ENCODE measurements at places on chromosomes 16 and 17. TPM values are rescaled to one million over a fixed set of nuclear protein-coding genes. Genes with fewer than 3 reads are reported as not detected.

KRT9 gene
- total RNA-seq: 0.44 TPM

ACAP1 gene
- 6.6 TPM for total RNA-seq

- H3K4me1 ChIP-seq: no peaks in the 10 kb centered on the region
- no peak overlapping the region for H3K27ac ChIP-seq
- H3K36me3 ChIP-seq: no peaks in the 10 kb centered on the region
- DNase-seq: no peak
- no peaks in the 10 kb centered on the region for H3K27me3 ChIP-seq
Observed at GRCh38 chr16:49620869-49621240, 235.1 kb downstream of the ZNF423 start.

- no peaks in the 10 kb centered on the region for H3K27me3 ChIP-seq
- H3K4me1 ChIP-seq: no peaks in the 10 kb centered on the region
- no peak overlapping the region for H3K27ac ChIP-seq
Observed at GRCh38 chr16:19518388-19518787, 3.5 kb downstream of the GDE1 start.

DNA sequence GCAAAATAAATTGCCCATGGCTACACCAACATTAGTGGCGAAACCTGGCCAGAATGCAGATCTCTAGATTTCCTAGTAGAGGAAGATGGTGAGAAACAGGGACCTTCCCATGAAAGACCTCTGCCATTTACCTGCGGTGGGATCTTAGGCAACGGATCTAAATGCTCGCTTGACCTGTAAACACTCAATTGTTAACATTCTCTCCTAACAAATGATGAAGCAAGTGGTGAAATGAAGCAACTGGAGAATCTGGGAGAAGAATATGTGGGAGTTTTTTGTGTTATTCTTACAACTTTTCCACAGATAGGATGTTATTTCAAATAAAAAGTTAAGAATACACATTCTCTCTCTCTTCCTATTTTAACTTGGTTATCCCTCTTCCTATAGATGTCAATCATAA is 56.6 kb downstream of the SMG6 start:
- H3K4me1 ChIP-seq: no peaks in the 10 kb centered on the region
- no peak for DNase-seq
- no peak overlapping the region for H3K4me3 ChIP-seq
- no peaks in the 10 kb centered on the region for H3K36me3 ChIP-seq
- H3K27ac ChIP-seq: no peak overlapping the region
- no peaks in the 10 kb centered on the region for H3K27me3 ChIP-seq

PRSS21 gene
- 4.9 TPM for total RNA-seq

GRCh38 chr17:10169290-10169689 is 29.1 kb downstream of the GAS7 start:
- DNase-seq: no peak
- H3K27ac ChIP-seq: no peak overlapping the region
- peaks cover 4% of the 10 kb centered on the region for H3K4me1 ChIP-seq
- no peaks in the 10 kb centered on the region for H3K36me3 ChIP-seq
- no peak overlapping the region for H3K4me3 ChIP-seq

GRCh38 chr16:81413245-81413990 is 31.2 kb upstream of the CMIP start:
- H3K4me3 ChIP-seq: no peak overlapping the region
- DNase-seq: no peak
- H3K27me3 ChIP-seq: no peaks in the 10 kb centered on the region
- H3K4me1 ChIP-seq: no peaks in the 10 kb centered on the region
- no peak overlapping the region for H3K27ac ChIP-seq

DNA sequence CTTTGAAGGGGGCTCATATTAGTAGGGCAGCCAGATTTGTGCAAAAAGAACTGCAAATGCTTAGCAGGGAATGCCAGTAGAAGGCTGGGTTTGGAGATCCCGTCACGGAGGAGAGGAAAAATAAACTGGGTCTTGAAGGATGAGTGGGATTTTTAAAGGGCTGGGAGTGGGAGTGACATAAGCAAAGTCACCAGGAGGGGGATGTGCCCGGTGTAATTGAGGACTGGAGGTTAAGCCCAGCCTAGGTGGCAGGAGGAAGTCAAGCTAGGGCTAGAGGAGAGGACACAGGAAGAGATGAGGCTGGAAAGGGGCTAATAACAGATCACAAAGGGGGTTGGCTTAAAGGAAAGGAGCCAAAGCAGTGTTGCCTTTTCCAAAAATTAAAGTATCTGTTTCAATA is 23.2 kb upstream of the LONP2 start:
- no peak for DNase-seq
- H3K27me3 ChIP-seq: no peaks in the 10 kb centered on the region

- H3K27ac ChIP-seq: no peak overlapping the region
- H3K4me3 ChIP-seq: no peak overlapping the region
- no peaks in the 10 kb centered on the region for H3K27me3 ChIP-seq
Observed at GRCh38 chr17:57502811-57503241, 242.3 kb downstream of the CCDC182 start.

DNA sequence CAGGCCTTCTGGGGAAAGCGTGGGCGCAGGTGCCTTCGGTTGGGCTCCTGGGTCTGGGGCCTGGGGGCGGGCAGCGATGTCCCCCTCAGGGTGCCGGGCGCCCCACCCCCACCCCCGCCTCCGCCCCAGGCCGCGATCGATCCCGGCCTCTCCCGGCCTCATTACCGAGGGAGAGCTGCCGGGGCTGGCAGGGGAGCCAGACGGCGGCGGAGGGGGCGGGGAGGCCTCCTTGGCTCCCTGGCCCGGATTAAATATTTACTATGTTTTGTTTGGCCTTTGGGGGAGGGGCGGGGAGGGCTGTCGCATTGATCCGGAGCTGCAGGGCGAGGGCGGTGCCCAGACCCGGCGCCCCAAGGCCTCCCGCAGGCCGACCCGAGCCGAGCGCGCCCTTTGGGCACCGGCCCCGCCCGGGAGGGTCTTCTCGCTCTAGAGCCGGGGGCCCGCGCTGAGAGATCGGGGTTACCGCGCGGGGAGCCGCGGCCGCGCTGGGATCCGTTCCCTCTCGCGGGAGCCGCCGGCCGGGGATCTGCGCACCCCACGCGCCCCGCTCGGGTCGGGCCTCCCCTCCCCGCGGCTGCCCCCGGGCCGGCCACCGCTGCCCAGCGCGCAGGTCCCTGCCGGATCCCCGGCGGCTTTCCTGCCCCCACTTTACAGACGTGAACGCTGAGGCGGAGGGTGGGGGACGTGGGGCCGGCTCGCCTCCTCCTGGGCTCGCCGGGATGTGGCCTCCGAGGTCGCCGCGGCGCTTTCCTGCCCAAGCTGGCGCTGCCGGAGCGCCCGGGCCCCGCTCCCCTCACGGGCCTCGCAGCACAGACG is 27.0 kb downstream of the RTN4RL1 start:
- H3K27ac ChIP-seq: peak overlapping the region; percentile 89
- H3K4me1 ChIP-seq: peaks cover 21% of the 10 kb centered on the region
- H3K36me3 ChIP-seq: no peaks in the 10 kb centered on the region
- no peaks in the 10 kb centered on the region for H3K27me3 ChIP-seq
- DNase-seq: peak; percentile 78
